Mesendoderm (in vitro differentiated cells): ENCODE measurements at places on chromosomes 3 and 15.

DNA sequence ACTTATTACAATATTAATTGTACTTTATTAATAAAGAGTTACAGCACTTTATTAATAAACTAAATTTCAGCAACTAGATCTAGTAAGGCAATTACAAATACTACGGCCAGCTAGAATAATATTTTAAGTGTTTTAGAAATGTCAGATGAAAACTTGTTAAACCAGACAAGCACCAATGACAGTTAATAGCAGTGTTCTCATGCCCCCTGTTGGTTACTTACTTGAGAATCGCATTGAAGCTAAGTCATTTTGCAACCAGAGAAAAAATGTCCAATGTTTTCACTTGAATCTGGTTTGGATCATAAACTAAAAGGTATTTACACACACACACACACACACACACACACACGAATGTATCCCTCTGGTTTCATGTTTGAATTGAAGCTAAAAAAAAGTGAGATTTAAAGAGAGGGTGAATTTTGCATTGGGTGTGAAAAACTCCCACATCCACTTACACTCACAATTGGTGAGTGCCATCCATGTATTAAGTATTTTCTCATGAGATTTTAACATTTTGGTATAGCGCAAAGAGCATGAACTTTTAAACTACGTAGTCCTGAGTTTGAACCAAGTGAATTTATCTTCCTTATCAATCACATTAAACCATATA, 347.7 kb downstream of the ZBBX start:
- no peak overlapping the region for H3K4me3 ChIP-seq
- no peak overlapping the region for H3K27ac ChIP-seq
- no peaks in the 10 kb centered on the region for H3K27me3 ChIP-seq
- no peaks in the 10 kb centered on the region for H3K4me1 ChIP-seq
- no peaks in the 10 kb centered on the region for H3K36me3 ChIP-seq

GRCh38 chr3:133887803-133888703, 7.6 kb downstream of the RAB6B start:
- H3K36me3 ChIP-seq = no peaks in the 10 kb centered on the region
- no peak for DNase-seq

GRCh38 chr3:114674036-114674435, 380.2 kb downstream of the TIGIT start:
- no peaks in the 10 kb centered on the region for H3K4me1 ChIP-seq
- H3K4me3 ChIP-seq = no peak overlapping the region
- DNase-seq = no peak
- no peaks in the 10 kb centered on the region for H3K36me3 ChIP-seq
- no peak overlapping the region for H3K27ac ChIP-seq

DNA sequence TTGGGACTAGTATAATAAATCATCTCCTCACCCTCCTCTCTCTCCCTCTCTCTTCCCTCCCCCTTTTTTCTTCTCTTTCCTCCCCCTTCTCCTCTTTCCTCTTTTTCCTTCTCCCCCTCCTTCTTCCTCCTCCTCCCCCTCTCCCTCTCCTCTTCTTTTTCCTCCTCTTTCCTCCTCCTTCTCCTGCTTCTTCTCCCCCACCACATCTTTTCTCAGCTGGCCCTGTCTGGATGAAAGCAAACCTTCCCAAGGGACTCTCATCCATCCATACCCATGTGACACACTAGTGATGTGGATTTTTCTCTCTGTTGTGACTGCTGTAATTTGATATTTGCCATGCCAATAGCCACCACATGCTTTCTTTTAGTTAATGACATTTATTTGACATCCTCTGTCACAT, 127.2 kb downstream of the EBLN2 start:
- no peak for DNase-seq
- no peaks in the 10 kb centered on the region for H3K27me3 ChIP-seq
- no peaks in the 10 kb centered on the region for H3K4me1 ChIP-seq
- no peak overlapping the region for H3K4me3 ChIP-seq

GRCh38 chr3:146203776-146204175, 42.8 kb upstream of the PLOD2 start:
- no peaks in the 10 kb centered on the region for H3K4me1 ChIP-seq
- no peak for DNase-seq
- H3K4me3 ChIP-seq = no peak overlapping the region
- peaks cover 2% of the 10 kb centered on the region for H3K36me3 ChIP-seq
- H3K27me3 ChIP-seq = no peaks in the 10 kb centered on the region

DNA sequence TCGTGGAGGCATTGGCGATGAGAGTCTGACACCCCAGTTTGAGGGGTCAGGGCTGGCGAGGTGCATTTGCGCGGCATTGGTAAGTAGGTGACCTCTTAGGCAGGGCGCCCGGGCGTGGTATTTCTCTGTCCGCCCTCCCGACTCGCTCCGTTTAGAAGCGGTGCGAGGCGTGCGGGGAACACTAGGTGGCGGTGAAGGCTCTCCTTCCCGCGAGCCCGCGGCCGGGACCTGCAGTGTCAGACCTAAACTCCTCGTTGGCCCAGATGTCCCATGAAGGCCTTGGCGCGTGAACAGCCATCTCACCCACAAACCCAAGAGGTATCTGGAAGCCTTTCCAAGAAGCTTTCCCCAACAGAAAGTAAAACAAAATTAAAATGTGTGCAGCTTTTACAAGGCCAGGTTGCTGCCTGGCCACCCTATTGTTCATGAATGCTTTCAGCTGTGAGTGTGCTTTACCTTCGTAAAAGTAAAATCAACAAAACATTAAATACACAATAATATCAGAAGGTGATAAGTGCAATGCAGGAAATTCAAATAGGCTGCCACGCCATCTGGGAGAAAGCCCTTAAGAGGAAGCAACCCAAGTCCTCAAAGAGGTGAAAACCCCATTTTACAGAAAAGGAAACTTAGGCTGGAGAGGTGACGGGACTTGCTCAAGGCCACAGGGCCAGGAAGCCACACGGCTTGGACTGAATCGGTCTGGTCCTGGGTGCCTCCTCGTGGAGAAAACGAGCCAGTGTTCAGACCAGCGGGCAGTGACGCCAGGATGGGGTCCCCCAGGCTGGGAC, 120.3 kb downstream of the ETFA start:
- no peaks in the 10 kb centered on the region for H3K36me3 ChIP-seq
- H3K4me3 ChIP-seq = no peak overlapping the region
- peaks cover 5% of the 10 kb centered on the region for H3K4me1 ChIP-seq
- DNase-seq = peak; percentile 86
- H3K27me3 ChIP-seq = no peaks in the 10 kb centered on the region

- H3K36me3 ChIP-seq = no peaks in the 10 kb centered on the region
- no peak overlapping the region for H3K27ac ChIP-seq
- no peaks in the 10 kb centered on the region for H3K27me3 ChIP-seq
- DNase-seq = no peak
These were observed 315.2 kb upstream of the ROBO2 start for GRCh38 chr3:76724706-76725105.
